ENCODE measurements at places on chromosomes 12 and 14. TPM values are rescaled to one million over a fixed set of nuclear protein-coding genes. Genes with fewer than 3 reads are reported as not detected.

DNA sequence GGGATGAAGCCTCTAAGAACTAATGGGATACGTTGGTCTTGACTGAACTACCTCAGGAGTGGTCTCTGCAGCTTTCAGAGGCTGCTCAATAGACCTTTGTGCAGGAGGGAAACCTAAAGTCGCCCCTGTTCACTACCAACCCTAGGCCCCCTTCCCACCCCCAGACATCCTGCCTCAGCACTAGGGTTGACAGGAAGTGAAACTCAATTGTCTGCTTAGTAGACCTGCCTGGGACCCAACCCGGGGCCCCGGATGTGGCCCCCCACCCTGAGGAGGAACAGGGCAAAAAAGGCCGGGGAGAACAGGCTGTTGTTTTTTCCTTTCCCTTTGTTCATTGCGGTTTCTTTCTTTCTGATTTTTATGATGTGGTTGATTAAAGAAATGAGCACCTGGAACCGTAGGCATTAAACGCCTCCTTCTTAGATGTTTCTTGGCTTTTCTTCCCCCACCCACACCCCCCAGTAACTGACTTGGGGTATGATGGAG is 1.6 kb upstream of the DGKA start:
- H3K4me1 ChIP-seq = peaks cover 18% of the 10 kb centered on the region
- no peak for DNase-seq
- H3K4me3 ChIP-seq = no peak overlapping the region
- no peaks in the 10 kb centered on the region for H3K27me3 ChIP-seq
- H3K27ac ChIP-seq = no peak overlapping the region
- peaks cover 2% of the 10 kb centered on the region for H3K36me3 ChIP-seq

GRCh38 chr12:124862768-124863415 is 772 bp downstream of the SCARB1 start:
- DNase-seq = no peak
- H3K27ac ChIP-seq = no peak overlapping the region
- H3K27me3 ChIP-seq = no peaks in the 10 kb centered on the region
- H3K36me3 ChIP-seq = peaks cover under 1% of the 10 kb centered on the region
- H3K4me3 ChIP-seq = peak overlapping the region; percentile 96

DNA sequence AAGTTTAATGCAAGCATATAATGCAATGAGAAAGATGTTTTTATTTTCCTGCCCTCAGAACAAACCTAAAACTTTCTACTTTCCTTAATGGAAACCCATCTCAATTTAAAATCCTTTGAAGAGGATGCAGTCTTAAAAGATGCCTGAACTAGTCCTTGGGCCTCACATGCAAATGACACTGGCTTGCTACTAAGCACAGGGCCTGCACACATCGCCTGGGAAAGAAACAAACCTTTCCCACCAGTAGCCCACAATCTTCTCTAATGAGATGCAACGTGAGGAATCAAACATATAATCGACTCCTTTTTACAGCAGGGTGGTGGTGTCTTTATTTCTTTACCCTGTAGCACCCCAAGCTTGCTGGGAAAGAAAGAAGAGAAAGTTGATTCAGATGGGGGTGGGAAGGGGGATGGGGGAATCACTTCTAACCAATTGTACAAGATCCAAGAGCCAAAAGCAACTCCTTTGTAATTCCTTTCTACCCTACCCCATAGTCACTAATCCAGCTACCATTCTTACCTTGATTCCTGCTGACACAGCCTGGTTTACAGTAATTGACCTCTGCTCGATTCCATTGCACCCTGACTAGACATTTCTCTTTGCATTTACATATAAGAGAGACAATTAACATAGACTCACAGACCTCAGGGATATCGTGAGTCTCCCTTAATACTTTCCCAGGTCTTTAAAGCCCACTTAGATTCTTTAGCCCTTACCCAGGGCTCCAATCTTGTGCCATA is 69.5 kb upstream of the FERMT2 start:
- no peak overlapping the region for H3K27ac ChIP-seq
- DNase-seq = no peak
- peaks cover 15% of the 10 kb centered on the region for H3K4me1 ChIP-seq
- H3K4me3 ChIP-seq = no peak overlapping the region
- H3K36me3 ChIP-seq = no peaks in the 10 kb centered on the region
- H3K27me3 ChIP-seq = no peaks in the 10 kb centered on the region

DNA sequence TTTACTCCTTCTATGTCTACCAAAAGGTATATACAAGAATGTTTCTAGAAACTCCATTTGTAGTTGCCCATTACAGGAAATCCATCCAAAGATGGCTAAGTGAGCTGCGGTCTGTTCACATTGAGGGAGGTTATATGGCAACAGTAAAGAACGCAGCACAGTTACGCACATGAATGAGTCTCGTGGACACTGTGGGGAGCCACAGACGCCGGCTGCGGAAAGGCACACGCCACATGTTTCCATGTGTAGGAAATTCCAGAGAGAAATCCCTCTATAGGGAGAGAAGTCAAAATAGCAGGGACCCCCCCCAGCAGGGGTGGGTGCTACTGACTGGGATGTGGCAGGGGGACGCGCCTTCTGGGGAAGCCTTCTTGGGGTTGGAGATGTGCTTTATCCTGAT is 139.0 kb upstream of the NCOR2 start:
- no peaks in the 10 kb centered on the region for H3K27me3 ChIP-seq
- no peak overlapping the region for H3K4me3 ChIP-seq
- peaks cover 7% of the 10 kb centered on the region for H3K4me1 ChIP-seq
- no peak for DNase-seq
- H3K27ac ChIP-seq = no peak overlapping the region

DNA sequence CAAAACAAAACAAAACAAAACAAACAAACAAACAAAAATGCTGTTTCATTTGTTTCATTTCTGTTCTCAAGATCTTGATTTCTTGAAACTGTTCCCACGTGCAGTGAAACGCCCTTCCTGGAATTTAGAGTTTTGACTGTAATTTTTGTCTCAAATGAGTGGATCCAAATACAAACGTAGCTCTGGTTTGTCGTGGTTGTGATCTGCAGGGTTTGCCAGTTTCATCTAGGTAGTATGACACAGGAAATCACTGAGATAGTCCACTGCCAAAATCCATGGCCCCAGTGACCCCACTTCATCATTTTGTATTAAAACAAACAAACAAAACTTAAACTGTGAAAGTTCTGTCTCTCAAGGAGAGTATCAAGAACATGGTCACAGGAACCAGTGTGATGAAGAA is 838.6 kb downstream of the BCL11B start:
- no peaks in the 10 kb centered on the region for H3K4me1 ChIP-seq
- H3K4me3 ChIP-seq = no peak overlapping the region
- H3K27ac ChIP-seq = no peak overlapping the region

The ZC2HC1C gene
- total RNA-seq = 0.54 TPM

The DEPDC4 gene
- 0.72 TPM for total RNA-seq

The DPY19L2 gene
- 0.90 TPM for total RNA-seq

All from IMR-90 (cell line).